ENCODE measurements at places on chromosomes 5 and 9.

GRCh38 chr9:120740132-120740531 is 25.9 kb upstream of the MEGF9 start:
- DNase-seq, result no peak

- no peak for DNase-seq
Measured at GRCh38 chr9:98922721-98923435, 20.8 kb upstream of the COL15A1 start.

DNA sequence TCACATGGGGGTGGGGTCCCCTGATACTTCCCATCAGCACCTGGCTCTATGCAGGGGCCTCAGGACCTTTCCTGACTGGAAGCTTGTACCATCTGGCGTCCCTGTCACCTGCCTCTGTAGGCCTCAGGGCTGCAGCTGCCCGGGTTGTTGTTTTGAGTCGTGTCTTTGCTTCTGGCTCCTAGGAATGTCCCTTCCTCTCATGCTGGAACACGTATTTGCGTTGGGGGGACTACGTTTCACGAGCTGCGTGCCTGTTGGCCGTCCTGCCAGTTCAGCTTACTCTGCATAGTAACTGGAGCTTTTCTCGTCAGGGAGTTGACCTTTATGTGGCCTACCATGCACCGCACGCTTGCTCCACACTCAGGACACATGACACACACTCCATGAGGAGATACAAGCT is 54.9 kb upstream of the IRX4 start:
- DNase-seq, result no peak

GRCh38 chr9:116844621-116845020 is 157.5 kb downstream of the TRIM32 start:
- no peak for DNase-seq

GRCh38 chr9:2991292-2991691 is 147.4 kb upstream of the PUM3 start:
- no peak for DNase-seq

DNA sequence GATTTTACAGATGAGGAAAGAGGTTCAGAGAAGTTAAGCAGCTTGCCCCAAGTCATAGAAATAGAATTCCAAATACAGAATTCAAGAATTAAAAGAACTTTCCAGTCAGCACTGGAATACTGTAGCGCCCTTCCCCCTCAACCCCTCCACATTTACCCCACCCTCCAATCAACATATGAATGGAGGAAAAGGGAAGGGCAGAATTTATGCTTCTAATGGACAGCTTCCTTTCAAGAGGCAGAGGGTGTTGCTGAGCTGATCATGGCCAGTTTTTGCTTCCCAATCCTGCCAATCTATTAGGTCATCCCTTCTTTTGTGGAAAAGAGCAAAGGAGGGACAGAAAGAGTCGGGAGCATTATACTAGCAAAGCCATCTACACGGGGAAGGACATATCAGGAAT is 39.1 kb upstream of the ANKRD31 start:
- no peak for DNase-seq

Data from activated CD8-positive, alpha-beta memory T cell treated with anti-CD3 and anti-CD28 coated beads, Interleukin-2, amount 50 U/mL, for 4 hours (primary cell).